Mesothelial cell of epicardium (in vitro differentiated cells): ENCODE measurements at places on chromosomes 3 and 15.

- no peak for DNase-seq
Observed at GRCh38 chr3:138593488-138594149, 441 bp downstream of the CEP70 start.

- DNase-seq, result no peak
Observed at GRCh38 chr15:68206711-68207151, 1.6 kb upstream of the CALML4 start.

DNA sequence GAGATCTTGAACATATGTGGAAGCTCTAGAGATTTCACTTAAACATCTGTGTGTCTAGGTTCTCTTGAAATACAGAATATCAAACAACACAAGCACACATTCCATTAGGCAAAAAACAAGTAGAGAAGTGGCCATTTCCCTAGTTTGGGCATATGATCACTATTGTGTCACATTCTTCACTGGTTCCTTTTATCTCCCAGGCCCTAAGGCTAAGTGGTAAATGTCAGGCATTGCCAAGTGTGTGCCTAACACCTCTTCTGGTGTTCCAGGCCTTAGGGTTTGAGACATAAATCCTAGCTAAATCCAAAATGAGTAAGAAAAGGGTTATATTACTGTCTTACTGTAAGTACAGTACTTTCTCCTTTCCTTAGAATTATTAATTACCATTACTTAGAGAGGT lies 880.1 kb downstream of the PDCD6IP start:
- no peak for DNase-seq

GRCh38 chr3:123085293-123085931 lies 18.6 kb downstream of the PDIA5 start:
- no peak for DNase-seq

DNA sequence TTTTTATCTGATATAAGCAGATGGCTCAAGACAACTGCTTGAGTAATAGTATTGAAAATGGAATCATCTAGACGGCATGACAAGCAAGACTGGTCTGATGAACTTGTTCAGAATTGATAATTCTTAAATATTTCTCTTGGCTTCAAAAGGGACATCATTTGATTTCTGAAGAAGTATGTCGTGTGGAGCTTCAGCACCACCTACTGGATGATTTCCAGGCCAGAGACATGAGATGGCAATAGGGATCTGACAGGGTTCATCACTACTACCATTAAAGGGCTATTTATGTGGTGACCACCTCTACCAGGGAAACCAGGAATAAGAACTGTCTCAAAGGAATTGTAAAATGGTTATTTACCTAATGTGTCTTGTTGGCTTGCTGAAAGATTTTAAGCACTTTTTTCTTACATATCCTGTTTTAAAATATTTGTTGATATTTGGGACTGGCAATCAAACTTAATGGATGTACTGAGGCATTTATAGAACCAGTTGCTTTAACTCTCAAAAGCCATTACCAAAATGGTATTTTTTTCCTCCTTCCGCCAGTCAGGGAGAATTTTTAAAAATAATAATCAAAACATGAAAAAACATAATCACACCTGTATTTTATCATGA lies 99.5 kb upstream of the FAM98B start:
- no peak for DNase-seq

DNA sequence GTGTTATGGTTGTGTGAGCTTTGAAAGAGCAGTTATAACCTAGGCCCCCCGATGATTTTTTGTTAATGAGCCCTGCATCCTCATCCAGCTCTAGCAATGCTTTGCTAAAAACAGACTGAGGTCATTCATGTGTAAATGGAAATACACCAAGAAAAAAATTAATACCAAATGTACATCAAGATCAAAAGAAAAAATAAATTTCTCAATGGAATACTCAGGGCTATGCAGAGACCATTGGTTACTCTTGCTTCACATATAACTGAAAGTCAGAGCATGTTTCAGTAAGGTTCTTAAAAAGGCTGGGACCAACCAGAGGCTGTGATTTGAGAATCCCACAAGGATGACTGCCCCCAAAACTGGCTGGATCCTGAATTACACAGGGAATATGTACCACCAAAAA lies 48.0 kb downstream of the ARHGAP31 start:
- no peak for DNase-seq

DNA sequence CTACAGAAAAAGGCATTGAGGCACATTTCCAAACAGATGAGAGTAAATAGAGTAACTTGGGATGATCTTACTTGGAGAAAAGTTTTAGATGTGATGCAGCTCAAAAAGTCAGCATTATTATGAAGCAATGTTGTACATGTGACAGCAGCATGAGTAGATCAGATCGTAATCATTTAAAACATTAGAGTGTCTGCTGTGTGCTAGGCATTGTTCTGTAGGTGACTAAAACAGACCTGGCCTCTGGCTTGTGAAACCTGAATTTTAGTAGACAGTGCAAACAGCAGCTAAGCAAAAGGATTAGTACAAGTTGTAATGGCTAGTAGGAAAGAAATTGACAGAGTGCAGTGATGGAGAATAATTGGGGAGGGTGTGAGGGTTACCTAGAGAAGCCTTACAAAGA lies 15.1 kb downstream of the UBE2E1 start:
- DNase-seq, result no peak

GRCh38 chr15:87871258-87871681 lies 385.3 kb downstream of the NTRK3 start:
- no peak for DNase-seq

- no peak for DNase-seq
Observed at GRCh38 chr3:126758882-126759281, 54.8 kb downstream of the CHCHD6 start.

DNA sequence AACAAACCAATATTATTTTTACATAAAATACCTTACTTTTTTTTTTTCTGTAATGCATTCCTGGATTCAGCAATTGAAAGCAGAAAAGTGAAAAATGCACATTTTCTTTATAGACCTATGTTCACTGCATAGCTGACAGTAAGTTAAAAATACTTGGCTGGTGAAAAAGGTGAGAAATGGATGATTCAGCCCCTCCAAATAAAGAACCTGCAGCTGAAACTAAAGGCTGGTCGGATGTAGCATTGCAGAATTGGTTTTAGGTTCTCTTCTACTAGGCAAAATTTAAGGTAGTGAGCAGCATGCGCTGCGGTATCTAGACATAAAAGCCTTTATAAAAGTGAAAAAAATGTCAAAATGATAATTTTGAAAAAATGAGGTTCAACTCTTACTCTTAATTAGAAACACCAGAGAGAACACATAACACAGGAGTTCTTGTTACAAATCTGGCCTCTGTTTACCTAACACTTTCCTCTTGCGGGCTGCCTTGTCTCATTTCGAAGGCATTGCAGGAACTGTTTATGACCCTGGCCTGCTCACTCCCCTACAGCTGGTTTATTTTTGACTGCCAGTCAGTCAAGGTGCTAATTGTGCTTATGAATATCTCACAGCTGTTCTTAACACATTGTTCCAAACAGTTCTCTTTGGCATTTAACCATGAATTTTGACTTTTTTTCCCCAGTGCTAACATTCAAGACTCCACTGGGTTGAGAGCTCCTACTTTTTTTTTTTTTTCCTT lies 455.4 kb upstream of the TBL1XR1 start:
- DNase-seq, result no peak

GRCh38 chr15:61816856-61817255 lies 243.4 kb downstream of the VPS13C start:
- no peak for DNase-seq

- DNase-seq, result no peak
Observed at GRCh38 chr3:150495563-150496168, 50.6 kb downstream of the SERP1 start.

GRCh38 chr15:64635499-64636495 lies 139.6 kb downstream of the RBPMS2 start:
- no peak for DNase-seq

DNA sequence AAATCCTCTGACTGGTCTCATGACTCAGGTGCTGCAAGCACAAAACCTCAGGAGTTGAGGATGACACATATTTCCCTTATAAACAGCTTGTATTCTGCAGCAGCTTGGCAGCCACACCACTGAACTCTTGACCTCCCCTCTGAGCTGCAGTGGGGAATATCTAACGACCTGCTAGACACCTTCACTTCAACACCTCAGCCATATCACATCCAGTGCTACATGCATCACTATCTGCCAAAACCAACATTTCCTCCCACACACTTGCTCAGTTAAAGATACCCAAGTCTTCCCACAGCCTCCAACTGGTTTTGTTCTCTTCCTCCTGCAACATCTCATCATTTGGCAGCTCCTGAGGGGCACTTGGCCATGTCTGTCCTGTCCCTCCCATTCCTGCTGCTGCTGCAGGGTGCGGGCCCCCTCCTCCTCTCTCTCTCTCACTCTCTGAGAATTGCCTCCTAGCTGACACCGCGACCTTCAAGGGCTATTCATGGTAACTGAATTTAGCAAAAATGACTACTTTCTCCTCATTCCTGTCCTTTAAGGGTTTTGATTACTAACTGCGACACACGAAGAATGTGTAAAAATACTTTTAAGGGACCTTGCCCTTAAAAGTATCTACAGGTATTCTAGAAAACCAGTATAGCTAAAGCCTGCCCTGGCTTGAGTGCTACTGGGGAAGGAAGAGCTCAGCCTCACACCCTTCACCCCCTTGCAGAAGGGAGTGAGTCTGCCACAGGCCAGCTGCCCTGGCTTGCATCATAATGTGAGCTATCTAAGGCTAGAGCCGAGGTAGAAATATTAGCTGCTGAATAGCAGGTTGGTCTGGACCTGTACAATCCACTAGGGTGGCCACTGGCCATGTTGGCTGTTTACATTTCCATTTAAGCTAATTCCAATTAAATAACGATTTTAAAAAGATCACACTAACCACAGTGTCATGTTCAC lies 5.0 kb upstream of the CCR9 start:
- DNase-seq, result no peak

- DNase-seq, result no peak
Observed at GRCh38 chr3:13515786-13516759, 32.9 kb upstream of the FBLN2 start.

GRCh38 chr3:123871946-123872345 lies 12.2 kb downstream of the MYLK start:
- DNase-seq, result no peak

GRCh38 chr15:92840149-92840548 lies 60.0 kb upstream of the CHD2 start:
- DNase-seq, result no peak

DNA sequence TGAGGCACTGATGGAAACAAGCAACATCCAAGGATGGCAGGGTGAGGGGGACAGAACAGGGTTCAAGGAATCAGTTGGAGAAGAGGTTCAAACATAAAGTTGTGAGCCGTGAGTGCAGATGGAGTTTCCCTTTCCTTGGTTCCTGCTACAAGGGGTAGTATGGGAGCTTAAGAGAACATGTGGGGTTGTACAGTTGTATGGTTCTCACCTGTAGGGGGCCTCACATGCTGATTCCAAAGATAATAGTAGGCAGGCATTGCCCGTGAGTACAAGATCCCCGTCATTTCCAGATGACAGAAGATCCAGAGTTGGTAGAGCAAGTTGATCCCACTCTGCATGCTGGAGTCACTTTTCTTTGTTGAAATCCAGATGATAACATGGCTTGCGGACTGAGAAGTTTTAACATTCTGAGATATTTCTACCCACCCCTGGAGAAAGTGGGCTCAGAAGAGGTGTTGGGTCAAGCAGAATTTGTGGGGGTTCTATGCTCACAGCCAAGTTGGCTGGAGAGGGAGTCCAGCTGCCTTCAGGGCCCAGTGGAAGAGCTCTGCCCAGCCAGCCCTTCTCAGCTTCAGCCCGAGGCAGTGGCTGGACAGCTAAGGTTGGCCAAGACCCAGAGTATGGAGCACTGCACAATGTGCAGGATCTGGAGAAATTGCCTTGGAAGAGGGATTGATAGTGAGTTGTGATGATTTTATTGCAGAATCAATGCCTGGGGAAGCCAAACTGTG lies 141.8 kb downstream of the THSD4 start:
- no peak for DNase-seq

- no peak for DNase-seq
Observed at GRCh38 chr15:93121107-93121506, 32.1 kb upstream of the RGMA start.

- no peak for DNase-seq
Observed at GRCh38 chr3:59320080-59320479, 270.3 kb upstream of the CFAP20DC start.

- no peak for DNase-seq
Observed at GRCh38 chr15:35485411-35485810, 60.6 kb downstream of the DPH6 start.

DNA sequence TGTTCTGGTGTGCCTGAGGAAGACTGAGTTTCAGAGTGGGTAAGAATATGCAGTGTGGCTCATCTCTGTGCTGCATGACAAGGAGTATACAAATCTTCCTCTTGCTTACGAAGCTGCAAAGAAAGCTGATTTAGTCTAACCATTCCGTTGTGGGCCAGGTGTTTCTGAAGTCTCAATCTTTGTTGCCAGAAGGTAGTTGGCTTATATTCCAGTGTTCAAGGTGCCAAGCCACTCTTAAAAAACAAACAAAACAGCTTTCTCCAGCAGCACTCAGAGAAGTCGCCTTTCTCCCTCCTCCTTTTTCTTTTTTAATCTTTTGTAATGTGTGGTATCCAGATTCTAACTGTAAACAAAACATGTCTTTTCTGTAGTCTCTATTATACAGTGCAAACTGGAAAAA lies 872.4 kb downstream of the NAALADL2 start:
- no peak for DNase-seq

- DNase-seq, result no peak
Observed at GRCh38 chr15:48992096-48992495, 28.4 kb upstream of the SHC4 start.

DNA sequence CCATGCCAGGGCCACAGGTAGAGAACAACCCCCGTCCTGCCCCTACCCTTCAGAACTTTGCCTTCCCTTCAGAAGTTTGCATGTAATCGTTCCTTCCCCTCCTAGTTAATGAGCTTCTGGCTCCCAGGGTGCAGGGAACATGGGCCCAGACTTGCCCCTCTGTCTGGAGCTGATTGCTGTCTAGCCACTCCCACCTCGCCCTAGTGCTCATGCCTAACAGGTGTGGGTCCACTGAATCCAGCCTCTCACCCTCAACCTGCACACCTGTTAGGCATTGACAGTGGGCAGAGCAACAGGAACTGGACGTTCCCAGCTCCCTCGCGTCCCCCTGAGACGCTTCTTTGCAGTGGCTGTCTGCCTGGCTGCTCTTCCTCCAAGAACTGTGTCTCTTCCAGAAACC lies 40.3 kb downstream of the WNT5A start:
- no peak for DNase-seq
